Ecto neural progenitor cell (in vitro differentiated cells): ENCODE measurements at places on chromosomes 12 and 14.

DNA sequence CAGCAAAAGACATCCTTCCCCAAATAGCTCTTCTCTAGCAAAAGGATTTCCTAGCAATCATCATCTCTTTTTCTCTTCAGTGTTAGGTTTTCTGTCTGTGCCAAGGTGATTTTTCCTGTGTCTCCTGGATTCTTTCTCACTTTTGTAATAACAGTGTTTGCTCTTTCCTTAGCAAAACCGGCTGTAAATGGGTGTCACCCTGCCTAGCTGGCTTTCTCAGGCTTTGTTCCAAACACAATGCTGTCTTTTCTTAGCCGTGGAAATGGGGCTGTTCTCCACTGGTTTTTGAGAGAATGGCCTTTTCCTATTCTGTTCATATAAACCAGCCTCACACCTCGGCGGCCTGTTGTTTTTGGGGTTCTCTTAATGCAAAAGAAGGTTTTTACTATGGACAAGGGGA is 21.9 kb downstream of the JDP2 start:
- no peak for DNase-seq

DNA sequence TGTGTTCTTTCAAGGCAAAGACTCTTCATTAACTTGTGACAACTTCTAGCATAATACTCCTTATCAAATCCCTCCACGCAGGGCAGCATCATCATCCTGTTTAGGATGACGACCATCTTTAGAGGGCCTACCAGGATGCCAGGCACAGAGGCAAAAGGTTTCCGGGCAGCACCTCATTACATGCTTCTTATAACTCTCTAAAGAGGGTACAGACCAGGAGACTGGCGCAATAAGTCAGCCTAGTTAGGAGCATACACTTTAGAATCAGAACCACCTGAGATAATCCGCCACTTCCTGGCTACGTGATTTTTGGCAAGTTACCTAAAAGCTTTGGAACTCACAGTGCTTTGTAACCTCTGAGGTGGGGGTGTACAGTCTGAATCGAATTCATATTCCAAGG is 136.0 kb upstream of the NOS1 start:
- no peak for DNase-seq

GRCh38 chr12:33314223-33314622 is 125.4 kb downstream of the SYT10 start:
- no peak for DNase-seq

DNA sequence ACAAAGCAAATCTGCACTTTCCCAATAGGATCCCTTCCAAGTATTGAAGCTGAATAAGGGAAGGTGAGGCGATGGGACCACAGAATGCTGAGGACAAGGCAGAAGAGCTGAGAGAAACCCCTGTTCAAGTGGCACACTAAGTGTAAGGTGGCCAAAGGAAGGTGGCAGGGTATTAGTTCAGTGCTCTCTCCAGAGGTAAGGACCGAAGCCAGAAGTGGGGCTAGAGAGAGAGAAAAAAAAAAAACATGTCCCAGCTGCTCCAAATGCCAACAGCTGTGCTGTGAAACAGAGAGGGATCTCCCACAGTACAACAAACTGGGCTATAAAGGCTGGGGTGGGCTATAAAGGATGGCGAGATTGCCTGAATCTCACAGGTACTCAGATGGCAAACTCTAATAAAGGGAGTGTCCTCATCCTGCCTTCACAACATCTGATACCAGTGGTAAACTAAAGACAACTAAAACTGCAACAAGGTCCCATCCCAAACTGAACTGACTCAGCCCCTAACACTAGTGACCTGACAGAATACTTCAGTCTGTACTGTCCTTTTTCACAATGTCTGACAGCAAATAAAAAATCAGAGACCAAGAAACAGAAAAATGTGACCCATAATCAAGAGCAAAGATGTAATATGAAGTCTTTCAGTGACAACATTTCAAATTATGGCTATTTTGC is 47.9 kb downstream of the CDK17 start:
- no peak for DNase-seq

DNA sequence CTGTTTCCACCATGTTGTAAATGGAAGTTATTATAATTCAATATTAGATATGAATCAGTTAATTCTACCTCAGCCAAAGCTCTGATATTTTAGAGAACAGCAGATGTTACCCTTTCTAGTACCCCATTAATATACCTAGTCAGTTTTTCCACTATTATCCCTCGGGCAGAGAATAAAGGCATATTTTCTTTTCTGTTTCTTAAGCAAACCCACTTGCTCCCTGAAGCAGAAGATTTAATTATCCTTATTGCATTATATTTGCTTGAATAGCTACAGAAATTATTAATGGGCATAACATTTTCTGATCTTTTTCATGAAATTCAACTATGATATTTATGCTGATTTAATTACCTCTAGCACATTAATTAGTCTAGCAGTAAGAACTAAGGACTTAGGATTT is 832.9 kb upstream of the FBXO33 start:
- no peak for DNase-seq

- DNase-seq = peak; percentile 87
Measured at GRCh38 chr12:100141998-100142850, 450 bp downstream of the BLTP3B start.

DNA sequence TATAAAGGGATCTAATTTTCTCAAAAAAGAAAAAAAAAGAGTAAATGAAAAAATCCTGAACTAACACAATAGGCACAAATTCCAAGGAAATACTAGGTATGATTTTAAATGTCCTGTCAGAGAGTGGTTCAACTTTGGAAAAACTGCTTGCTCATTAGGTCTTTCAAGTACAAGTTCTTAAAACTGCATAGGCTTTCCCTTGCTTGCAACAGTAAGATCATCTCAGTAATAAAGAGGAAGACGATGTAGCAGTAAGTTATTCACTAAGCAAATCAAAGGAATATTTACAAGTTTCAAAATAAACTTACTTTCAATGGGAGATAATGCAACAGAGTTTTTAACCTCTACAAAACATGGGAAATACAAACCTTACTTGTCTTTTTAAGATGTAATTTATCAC is 21.6 kb downstream of the CORO1C start:
- no peak for DNase-seq

GRCh38 chr12:95544756-95545155 is 6.5 kb downstream of the USP44 start:
- no peak for DNase-seq

- no peak for DNase-seq
Measured at GRCh38 chr14:53979747-53980642, 23.4 kb upstream of the BMP4 start.

GRCh38 chr14:74502236-74503019 is 8.9 kb downstream of the ISCA2 start:
- DNase-seq = no peak

- DNase-seq = no peak
Measured at GRCh38 chr14:103091041-103091882, 3.3 kb upstream of the EXOC3L4 start.

- DNase-seq = no peak
Measured at GRCh38 chr12:42789808-42790760, 200.5 kb upstream of the PRICKLE1 start.

DNA sequence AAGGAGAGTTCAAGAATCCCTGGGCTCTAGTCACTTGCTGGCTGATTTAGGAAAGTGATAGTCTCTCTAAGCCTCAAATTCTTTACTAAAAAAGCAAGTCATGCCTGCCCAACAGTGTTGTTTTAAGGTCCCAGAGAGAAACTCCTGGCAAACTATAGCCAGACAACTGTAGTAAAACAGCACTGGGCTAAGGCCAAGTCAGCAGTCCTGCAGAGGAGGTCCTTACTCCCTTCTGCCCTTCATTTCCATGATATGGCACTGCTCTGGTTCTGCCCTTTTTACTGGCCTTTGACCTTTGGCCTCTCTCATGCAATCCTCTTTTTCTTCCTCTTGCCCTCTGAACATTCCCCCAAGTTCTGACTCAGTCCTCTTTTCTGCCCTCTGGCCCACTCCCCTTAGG is 74.9 kb downstream of the VWF start:
- no peak for DNase-seq

DNA sequence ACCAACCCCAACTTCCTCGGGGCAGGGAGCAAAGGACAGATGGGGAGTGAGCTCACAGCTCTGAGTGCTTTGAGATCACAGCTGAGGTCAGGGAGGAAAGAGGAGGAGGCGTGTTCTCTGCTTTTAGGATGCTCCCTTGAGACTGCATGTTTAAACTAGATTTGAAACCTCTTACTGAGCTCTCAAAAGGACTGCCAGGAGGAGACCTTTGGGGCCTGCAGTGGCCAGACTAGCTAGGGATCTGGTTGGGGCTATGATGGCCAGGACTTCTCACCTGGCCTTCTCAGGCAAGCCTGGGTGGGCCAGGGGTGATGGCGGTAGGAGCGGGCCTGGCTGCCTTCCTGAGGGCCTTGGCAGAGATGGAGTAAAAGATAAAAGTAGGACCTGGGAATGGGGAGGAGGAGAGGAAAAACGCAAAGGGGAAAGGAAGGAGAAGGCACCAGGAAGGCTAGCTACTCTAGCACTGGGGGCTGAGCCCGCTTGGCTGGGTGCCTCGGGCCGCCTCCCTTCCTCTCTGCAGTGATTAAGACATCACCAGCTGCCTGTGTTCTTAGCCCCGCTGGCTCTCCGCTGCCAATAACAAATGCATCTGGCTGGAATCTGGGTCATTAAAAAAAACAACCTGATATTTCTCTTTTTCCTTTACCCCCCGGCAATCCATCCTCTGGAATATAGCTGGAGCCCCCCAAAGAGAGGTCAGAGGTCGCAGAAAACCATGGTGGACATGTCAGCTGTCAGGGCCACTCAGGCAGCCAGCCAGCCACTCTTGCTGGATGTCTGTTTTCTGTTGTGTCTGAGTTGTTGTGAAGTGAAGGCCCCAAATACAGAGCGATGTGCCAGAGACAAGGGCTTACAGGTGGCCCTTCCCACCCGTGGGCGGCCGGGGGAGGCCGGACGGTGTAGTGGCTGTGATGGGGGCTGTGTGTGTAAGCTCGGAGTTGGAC is 141.3 kb downstream of the TSPAN9 start:
- no peak for DNase-seq

- no peak for DNase-seq
Measured at GRCh38 chr12:97559267-97559666, 96.7 kb downstream of the RMST start.

DNA sequence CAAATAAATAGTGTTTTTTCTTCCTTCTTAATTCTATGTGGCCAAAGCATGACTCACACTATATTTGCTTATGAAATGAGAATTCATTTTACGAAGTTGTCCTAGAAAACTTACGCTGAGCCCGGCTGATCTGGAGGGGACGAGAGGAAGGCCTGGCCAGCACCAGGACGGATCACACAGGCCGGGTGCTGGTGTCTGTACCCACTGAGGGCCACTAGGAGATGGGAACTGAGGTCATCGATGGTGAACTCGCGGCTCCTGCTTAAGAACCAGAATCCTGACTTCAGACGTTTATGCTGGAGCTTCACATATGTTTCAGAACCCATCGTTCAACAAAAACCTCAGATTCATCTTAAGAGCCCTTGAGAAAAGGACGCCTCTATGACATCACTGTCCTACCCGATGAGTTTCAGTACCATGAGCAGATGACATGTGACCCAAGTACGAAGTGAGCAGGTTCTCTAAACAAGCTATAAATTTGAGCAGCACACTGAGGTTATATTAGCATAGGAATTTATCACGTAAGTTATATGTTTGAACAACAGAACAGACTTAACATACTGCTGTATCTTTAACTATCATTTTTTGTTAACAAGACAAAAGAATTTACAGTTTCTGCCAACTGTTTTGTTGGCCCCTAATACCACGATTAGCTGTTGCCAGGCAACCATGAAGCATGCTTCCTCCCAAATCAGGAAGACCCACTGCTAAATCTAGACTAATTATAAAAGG is 111.9 kb downstream of the FOXN3 start:
- DNase-seq = no peak

DNA sequence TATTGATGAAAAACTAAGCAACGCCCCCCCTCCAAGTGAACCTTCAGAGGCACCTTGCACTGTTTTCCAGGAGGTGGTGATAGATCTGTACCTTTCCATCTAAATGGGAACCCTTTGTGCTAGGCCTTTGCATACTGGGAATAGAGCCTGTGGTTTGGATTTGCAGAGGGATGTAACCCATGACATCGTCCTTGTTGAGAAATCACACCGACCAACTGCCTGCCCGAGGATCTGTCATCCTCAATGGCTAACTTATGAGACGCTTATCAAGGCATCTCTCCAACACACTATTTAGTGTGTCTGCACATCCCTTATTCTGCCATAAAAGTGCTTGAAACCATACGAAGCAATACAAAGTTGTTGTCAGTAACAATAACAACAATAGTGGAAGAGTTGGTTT is 22.9 kb downstream of the NTN4 start:
- no peak for DNase-seq

GRCh38 chr12:78790148-78790547 is 74.4 kb upstream of the SYT1 start:
- DNase-seq = no peak

- DNase-seq = no peak
Measured at GRCh38 chr12:121334513-121335343, 17.5 kb downstream of the ANAPC5 start.

DNA sequence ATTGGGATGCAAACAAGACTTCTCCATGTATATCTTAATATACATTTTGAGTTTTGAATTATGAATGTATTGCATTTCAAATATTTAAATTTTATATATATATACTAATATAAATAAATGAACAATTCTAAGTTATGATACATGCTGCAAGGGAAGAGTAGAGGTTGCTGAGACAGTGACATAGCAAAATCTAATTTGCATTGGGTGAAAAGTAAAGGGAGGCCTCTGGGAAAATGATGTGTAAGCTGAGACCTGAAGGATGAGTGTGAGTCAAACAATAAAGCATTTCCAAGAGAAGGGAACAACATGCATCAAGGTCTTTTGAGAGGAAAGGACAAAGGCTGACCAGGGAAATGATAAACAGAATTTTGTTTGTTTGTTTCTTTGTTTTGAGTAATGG is 62.9 kb upstream of the PTPRQ start:
- no peak for DNase-seq

DNA sequence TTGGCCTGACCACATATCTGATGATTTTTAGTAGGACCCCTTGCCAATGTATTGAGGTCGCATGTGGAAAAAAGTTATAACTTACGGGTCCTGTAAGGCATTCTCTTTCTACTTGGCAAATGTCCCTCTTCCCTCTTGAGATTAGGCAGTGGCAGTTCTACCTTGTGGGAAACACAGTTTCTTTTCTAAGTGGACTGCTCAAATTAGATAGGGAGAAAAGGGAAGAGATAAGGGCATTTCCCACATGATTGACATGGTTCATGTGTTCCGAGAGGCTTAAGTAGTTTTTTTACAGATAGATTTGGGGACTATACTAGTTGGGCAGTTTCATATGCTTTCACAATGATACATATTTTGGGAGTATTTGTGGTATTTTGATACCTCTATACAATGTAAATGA is 154.7 kb downstream of the FBXL14 start:
- DNase-seq = no peak

- DNase-seq = peak; percentile 77
Measured at GRCh38 chr12:49882851-49883464, 20.7 kb downstream of the FAIM2 start.

DNA sequence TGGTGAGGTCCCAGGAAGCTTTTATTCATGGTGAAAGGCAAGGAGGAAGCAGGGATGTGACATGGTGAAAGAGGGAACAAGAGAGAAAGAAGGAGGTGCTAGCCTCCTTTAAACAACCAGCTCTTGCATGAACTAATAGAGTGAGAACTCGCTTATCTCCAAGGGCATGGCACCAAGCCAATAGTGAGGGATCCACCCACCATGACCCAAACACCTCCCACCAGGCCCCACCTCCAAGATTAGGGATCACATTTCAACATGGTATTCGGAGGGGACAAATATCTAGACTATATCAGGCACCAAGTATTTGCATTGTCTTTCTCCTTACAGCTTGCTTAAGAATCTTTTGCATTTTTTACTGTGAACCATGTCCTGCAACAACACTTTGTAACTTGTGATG is 91.9 kb upstream of the DHRS4 start:
- DNase-seq = no peak
